ENCODE measurements at places on chromosomes 13 and 19. TPM values are rescaled to one million over a fixed set of nuclear protein-coding genes. Genes with fewer than 3 reads are reported as not detected.

- no peaks in the 10 kb centered on the region for H3K27me3 ChIP-seq
- no peak for DNase-seq
Measured at GRCh38 chr13:31818236-31818635, 78.9 kb downstream of the RXFP2 start.

Gene GARIN5A
- 0.59 TPM for total RNA-seq

Gene IFNL1
- 1.4 TPM for total RNA-seq

GRCh38 chr19:33697766-33698165, 76.0 kb downstream of the CHST8 start:
- H3K27ac ChIP-seq, result no peak overlapping the region
- no peak for DNase-seq
- no peaks in the 10 kb centered on the region for H3K36me3 ChIP-seq
- H3K4me1 ChIP-seq, result no peaks in the 10 kb centered on the region
- no peaks in the 10 kb centered on the region for H3K27me3 ChIP-seq

DNA sequence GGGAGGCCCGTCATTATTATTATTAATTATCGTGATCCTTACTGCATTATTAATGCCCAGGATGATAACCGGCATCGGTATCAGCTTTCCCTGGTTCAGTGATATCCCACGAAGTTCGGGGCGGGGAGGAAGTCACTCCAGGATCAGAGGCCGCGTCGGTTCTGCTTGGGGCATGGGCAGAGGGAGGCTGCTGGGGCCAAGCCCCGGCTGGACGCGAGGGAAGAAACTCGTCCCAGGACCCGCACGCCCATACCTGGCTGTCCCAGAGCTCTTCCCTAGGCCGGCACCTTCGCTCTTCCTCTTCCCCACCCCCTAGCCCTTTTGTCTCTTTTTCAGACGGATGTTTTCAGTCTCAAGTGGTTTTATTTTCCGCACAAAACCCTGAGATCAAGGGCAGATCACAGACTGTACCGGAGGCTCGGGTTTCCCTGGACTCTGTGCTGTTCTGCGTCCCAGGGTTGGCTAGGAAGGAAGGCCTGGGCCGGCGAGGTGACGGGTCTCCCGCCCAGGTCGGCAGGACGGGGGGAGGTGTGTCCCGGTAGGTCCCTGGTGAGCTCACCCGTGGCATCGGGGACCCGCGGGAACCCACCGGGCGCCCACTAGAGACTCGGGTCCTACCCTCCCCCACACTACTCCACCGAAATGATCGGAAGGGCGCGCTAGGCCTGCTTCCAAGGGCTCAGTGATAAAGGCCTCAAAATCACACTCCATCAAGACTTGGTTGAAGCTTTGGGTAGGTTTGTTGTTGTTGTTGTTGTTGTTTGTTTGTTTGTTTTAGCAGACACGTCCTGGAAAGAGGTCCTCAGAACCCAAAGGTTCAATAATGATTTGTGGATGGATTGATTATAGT, 7.9 kb downstream of the ZIC2 start:
- H3K27me3 ChIP-seq, result peaks cover 97% of the 10 kb centered on the region
- H3K27ac ChIP-seq, result no peak overlapping the region
- no peaks in the 10 kb centered on the region for H3K36me3 ChIP-seq
- peak; percentile 34 for DNase-seq
- H3K4me3 ChIP-seq, result no peak overlapping the region

- H3K4me1 ChIP-seq, result peaks cover 57% of the 10 kb centered on the region
- H3K27ac ChIP-seq, result peak overlapping the region; percentile 70
- H3K27me3 ChIP-seq, result no peaks in the 10 kb centered on the region
Measured at GRCh38 chr13:24627090-24627714, 53.0 kb upstream of the ATP12A start.

DNA sequence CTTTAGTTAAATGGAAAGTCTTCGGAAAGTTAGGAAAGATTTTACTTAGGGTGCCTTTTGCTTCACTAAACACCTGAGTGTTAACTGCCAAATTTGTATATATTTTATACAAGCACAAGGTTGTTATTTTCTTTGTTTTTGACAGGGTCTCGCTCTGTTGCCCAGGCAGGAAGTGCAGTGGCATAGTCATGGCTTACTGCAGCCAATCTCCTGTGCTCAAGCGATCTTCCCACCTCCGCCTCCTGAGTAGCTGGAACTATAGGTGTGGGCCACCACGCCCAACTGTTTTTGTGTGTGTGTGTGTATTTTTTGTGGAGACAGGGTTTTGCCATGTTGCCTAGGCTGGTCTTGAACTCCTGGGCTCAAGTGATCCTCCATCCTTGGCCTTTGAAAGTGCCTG, 16.2 kb downstream of the KCTD4 start:
- no peak overlapping the region for H3K27ac ChIP-seq
- H3K27me3 ChIP-seq, result no peaks in the 10 kb centered on the region
- H3K4me3 ChIP-seq, result no peak overlapping the region
- H3K4me1 ChIP-seq, result peaks cover 12% of the 10 kb centered on the region
- no peaks in the 10 kb centered on the region for H3K36me3 ChIP-seq

DNA sequence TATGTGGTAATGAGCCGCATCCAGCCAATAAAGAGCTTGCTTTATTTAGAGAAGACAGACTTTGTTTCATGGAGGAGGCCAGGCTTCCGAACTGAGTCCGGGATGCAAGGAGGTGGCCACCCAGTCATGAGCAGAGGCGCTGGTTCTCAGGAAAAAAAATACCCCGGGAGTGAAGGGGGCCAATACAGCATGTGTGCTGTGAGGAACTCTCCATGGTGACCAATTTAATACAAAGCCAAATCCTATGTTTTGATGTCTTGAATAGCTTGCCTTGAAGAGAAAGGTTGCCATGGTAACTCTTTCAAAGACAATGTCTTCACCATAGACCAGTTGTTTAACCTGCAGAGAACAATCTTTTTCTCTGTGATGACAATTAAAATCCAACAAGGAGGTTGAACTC, 43.4 kb upstream of the PDCD5 start:
- no peak overlapping the region for H3K4me3 ChIP-seq

Gene PRODH2
- not detected for total RNA-seq

DNA sequence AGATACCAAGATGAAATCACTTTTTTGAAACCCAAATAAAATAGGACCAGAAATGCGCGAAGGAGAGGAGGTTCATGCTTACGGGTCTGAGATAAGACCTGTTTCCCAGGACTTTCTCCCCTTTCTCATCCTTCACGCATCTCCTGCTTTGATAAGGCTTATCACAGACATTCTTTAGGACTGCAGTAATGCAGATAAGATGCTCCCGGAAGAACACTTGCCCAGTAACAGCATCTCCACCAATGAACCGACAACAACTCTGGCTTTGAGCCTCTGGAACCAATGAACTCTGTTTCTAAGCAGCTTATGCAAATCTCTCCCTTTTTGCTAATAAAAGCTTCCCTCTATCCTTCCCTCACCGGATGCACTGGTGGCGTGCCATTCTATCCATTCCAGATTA, 783.4 kb upstream of the ARGLU1 start:
- H3K27me3 ChIP-seq, result no peaks in the 10 kb centered on the region
- no peak for DNase-seq
- no peaks in the 10 kb centered on the region for H3K36me3 ChIP-seq
- H3K4me3 ChIP-seq, result no peak overlapping the region
- H3K27ac ChIP-seq, result no peak overlapping the region

Gene NTN5
- 2.1 TPM for total RNA-seq

Gene SPACA4
- total RNA-seq, result not detected

- DNase-seq, result no peak
- H3K27me3 ChIP-seq, result no peaks in the 10 kb centered on the region
- no peak overlapping the region for H3K27ac ChIP-seq
- H3K4me3 ChIP-seq, result no peak overlapping the region
Measured at GRCh38 chr19:58368561-58369360, 6.2 kb upstream of the ZNF497 start.

GRCh38 chr19:30423481-30423880, 51.3 kb downstream of the ZNF536 start:
- no peak overlapping the region for H3K4me3 ChIP-seq
- H3K4me1 ChIP-seq, result no peaks in the 10 kb centered on the region
- DNase-seq, result no peak
- no peak overlapping the region for H3K27ac ChIP-seq

DNA sequence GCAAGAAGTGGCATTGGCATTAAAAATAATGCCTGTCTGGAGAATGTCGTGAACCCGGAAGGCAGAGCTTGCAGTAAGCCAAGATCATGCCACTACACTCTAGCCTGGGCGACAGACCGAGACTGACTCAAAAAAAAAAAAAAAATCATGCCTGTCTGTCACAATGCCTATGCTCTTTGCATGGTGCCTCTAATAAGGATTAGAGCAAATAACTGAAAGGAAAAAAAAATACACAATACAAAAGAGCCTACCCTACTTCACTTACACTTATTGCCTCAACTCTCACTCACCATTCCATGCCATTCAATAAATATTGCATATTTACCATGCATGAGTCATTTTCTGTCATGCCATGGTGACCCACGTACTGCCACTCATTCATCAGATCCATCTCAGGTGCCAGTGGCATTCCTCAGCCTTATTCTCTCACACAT, 49.1 kb downstream of the TBC1D4 start:
- no peak overlapping the region for H3K4me3 ChIP-seq
- DNase-seq, result no peak

DNA sequence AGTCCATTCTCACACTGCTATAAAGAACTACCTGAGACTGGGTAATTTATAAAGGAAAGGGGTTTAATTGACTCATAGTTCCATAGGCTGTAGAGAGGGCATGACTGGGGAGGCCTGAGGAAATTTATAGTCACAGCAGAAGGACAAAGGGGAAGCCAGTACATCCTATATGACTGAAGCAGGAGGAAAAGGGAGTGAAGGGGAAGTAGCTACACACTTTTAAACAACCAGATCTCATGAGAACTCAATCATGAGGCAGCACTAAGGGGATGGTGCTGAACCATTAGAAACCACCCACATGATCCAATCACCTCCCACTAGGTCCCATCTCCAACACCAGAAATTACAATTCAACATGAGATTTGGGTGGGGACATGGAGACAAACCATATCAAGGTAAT, 209.1 kb downstream of the DIAPH3 start:
- no peaks in the 10 kb centered on the region for H3K4me1 ChIP-seq
- H3K36me3 ChIP-seq, result no peaks in the 10 kb centered on the region
- no peak for DNase-seq

Gene ZSCAN4
- total RNA-seq, result not detected

Gene METTL21C
- total RNA-seq, result not detected

Gene NUMBL
- 10.2 TPM for total RNA-seq

Gene ZNF700
- total RNA-seq, result 30.1 TPM

Gene SERPINE3
- not detected for total RNA-seq

DNA sequence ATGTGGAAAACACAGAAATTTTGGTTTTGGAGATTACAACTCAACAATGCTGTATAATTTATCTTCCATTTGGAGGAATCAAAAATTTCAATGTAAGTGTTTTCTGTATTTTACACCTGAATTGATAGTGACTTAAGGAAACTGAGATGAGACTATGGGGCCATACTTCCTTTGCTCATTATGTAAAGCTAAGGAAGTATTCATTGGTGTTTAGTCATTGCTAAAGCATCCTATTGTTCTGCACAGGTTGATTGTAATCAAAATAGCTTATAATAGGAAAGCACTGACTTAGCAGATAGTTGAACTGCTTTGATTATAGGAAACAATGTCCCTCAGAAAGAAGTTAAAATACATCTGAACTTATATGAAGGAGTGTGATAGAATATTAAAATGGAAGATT, 244.4 kb upstream of the SLITRK5 start:
- DNase-seq, result no peak
- H3K27me3 ChIP-seq, result no peaks in the 10 kb centered on the region
- H3K36me3 ChIP-seq, result no peaks in the 10 kb centered on the region
- H3K4me3 ChIP-seq, result no peak overlapping the region
- no peaks in the 10 kb centered on the region for H3K4me1 ChIP-seq

Gene COX7A1
- total RNA-seq, result not detected

Gene EDDM13
- total RNA-seq, result 3.1 TPM

DNA sequence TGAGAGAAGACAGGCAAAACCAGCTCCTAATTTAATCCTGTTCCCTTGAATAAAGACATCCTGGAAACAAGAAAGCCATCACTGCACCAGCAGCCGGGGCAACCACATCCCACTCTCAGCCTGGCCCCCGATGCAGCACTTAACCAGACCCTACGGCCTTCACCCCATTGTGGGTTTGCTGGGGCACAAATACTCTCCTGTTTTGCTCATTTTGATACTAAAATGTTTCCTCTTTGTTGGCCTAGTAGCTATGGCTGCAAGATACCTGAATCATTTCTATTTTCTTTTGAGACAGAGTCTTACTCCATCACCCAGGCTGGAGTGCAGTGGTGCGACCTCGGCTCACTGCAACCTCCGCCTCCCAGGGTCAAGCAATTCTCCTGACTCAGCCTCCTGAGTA, 28.4 kb downstream of the ANKRD27 start:
- H3K4me1 ChIP-seq, result peaks cover 28% of the 10 kb centered on the region
- no peak overlapping the region for H3K27ac ChIP-seq
- no peak for DNase-seq
- no peaks in the 10 kb centered on the region for H3K27me3 ChIP-seq

- H3K27me3 ChIP-seq, result no peaks in the 10 kb centered on the region
- no peaks in the 10 kb centered on the region for H3K36me3 ChIP-seq
- H3K4me1 ChIP-seq, result no peaks in the 10 kb centered on the region
Measured at GRCh38 chr13:26498656-26499601, 58.6 kb upstream of the WASF3 start.

Gene FAM124A
- total RNA-seq, result not detected

DNA sequence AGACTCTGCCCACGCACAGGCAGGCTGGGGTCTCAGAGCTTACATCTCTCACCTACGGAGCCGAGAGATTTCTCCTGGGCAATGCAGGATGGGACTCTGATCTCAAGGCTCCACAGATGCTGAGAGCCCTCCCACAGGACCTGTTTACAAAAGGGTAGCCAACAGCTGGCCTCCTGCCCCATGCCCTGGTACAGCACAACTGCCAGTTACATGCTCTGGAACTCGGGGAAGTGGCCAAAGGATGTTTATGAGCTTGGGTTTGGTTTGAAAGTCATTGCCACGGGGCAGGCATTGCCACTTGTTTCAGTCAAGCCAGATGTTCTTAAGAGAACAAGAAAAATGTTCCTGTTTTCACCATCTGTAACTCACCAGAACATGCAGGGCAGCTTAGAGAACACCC, 3.5 kb downstream of the DHRS12 start:
- no peak for DNase-seq
- H3K4me1 ChIP-seq, result peaks cover 27% of the 10 kb centered on the region
- H3K36me3 ChIP-seq, result no peaks in the 10 kb centered on the region
- H3K4me3 ChIP-seq, result no peak overlapping the region
- H3K27me3 ChIP-seq, result no peaks in the 10 kb centered on the region
- no peak overlapping the region for H3K27ac ChIP-seq

DNA sequence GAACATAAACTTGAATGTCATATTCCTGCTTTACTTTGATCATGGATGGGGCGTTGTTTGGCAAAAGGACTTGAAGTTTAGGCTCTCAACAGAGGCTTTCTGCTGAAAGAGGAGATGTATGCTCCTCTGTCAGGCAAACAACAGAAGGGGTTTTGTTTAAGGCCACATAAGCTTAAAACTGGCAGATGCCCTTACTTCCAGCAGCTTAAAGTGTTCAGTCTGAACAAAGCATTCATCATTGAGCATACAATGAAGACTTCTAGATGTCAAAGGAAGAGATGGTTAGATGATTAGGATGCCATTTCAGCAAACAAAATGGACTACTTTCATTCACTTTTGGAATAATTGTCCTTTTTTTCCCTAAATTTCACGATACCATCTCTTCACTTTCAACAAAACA, 484.5 kb downstream of the SLITRK6 start:
- no peak overlapping the region for H3K27ac ChIP-seq
- no peaks in the 10 kb centered on the region for H3K4me1 ChIP-seq
- DNase-seq, result no peak
- no peaks in the 10 kb centered on the region for H3K27me3 ChIP-seq
- no peak overlapping the region for H3K4me3 ChIP-seq

Data from natural killer cell (primary cell).